Right forelimb (tissue), 1 donor: ENCODE measurements at places on chromosomes 4 and X.

GRCh38 chr4:121472937-121473721 is 92.3 kb upstream of the QRFPR start:
- no peak for DNase-seq

DNA sequence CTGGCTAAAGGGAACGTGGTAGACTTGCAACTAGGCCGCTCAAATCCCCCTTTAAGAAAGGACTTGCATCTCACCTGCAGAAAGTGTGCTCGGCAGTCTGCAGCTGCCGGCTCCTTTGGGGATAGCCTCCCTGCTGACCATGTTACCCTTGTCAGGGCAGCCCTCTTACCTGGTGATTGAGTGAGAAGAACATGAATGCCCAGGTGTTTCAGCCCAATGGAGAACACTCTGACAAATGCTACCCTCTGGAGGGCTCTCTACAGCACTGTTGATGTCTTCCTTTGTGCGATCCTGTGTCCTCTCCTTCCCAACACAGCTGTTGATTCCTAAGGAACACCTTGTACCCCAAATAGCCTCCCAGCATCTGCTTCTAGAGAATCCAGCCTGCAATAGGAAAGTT is 178.7 kb upstream of the LDB2 start:
- no peak for DNase-seq

- DNase-seq: no peak
Observed at GRCh38 chr4:152385551-152385950, 150.3 kb downstream of the FBXW7 start.

GRCh38 chr4:1330761-1331590 is 16.0 kb upstream of the UVSSA start:
- DNase-seq: no peak

GRCh38 chrX:66013194-66013816 is 26.6 kb downstream of the VSIG4 start:
- DNase-seq: no peak
